Brain (organoid and tissue), 16 donors: ENCODE measurements at places on chromosomes 7 and 10.

GRCh38 chr7:101718363-101719122 is 89.4 kb upstream of the MYL10 start:
- no peak for DNase-seq

DNA sequence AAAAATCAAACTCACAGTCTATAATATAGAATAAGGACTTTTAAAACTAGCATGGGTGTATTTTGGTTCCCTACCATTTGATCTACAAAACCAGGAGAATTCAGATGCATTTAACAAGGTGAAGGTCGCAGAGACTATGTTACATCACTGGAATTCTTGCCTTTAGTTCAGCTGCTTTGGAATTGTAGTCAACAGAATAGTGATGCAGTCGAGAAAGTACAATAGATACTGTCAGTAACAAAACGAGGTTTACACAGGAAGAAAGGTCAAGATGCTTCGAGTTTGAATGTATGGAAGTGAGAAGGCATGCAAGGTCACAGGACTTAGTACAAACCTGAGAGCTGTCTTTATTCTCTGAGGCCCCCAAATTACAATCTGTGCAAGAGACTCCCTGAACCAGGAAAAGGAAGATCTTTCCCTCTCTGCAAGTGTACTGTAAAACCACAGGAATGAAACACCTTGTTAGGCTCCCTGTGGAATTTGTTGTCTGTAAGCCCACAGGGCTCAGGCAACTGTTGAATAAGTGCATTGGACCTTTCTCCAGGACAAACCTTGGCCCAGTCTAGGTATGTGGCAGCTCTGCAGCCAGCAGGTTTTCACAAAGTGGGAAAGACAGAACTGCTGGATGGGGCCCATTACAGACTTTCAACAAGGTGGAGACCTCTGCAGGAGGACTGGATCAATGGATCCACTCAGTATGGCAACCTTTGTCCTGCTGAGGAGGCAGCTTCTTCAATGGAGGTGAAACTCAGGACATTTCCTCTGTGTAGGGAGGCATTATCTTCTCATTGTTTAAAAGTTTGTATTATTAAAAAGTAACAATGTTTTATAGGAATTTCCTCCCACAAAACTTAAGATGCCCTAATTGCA is 101.1 kb upstream of the GSDME start:
- DNase-seq, result no peak

GRCh38 chr7:105454921-105455320 is 66.2 kb upstream of the SRPK2 start:
- DNase-seq, result no peak

- peak; percentile 53 for DNase-seq
Observed at GRCh38 chr10:61332581-61332980, 120.6 kb downstream of the TMEM26 start.

DNA sequence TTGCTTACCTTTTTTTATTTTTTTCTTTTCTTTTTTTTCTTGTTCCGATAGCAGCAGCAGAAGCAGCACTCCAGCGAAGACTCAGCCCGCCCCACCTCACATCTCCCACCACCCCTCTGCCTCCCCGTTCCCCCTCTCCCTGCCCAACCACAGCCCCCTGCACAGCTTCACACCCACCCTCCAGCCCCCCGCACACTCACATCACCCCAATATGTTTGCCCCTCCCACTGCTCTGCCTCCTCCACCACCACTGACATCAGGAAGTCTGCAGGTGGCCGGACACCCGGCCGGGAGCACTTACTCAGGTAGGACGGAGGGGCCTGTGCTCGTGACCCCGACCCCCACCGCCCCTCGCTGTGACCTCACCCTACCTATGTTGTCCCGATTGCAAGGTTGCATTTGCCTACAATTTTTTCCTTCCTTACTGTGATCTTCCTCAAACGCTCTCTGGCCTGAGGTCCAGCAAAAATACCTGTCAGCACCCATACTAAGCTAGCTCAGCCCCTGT is 367.2 kb upstream of the GALNT17 start:
- no peak for DNase-seq

GRCh38 chr7:44698046-44698580 is 50.5 kb upstream of the ZMIZ2 start:
- no peak for DNase-seq

- DNase-seq, result no peak
Observed at GRCh38 chr7:43569424-43569823, 13.5 kb upstream of the STK17A start.

DNA sequence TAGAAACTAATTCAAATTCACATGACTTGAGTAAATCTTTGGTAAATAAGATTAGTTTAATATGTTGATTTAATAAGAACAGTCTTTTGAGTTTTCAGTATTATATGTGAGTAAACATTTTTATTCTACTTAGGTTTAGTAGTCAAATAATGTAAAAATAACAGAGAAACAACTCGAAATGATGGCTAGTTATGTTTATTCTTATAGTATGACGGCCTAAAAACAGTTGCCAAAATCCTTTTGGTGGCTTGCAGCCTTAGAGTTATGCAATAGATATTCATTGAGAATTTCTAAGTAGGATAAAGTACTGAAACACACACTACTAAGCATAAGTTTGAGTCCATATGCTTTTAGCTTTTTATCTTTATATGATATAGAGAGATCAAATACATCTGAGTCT is 184.8 kb downstream of the GNAI1 start:
- no peak for DNase-seq

DNA sequence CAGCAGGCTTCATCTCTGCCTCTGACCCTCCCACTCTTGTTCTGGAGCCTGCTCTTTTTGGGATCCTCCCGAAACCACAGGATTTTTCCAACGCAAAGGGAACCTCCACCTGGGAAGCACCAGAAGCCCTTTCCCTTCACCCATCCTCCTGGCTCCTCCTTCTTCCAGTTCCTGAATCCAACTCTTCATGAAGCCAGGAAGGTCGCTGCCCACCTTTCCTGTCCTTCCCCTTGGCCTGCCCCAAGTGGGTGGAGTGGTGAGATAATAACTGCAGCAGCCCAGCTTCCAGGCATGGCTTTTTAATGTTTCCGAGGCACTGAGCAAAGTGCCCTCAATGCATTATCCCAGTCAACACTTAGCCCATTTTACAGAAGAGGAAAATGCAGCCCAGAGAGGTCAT is 70.8 kb upstream of the EEPD1 start:
- no peak for DNase-seq

- no peak for DNase-seq
Observed at GRCh38 chr7:29574659-29575058, 11.0 kb downstream of the PRR15 start.

GRCh38 chr7:132666774-132667172 is 90.5 kb upstream of the PLXNA4 start:
- DNase-seq, result no peak

- peak; percentile 81 for DNase-seq
Observed at GRCh38 chr7:16695621-16696237, 49.7 kb downstream of the BZW2 start.
